Activated T-cell treated with anti-CD3 and anti-CD28 coated beads, Interleukin-2, amount 50 U/mL, for 4 hours (primary cell): ENCODE measurements at places on chromosomes 16 and 17. TPM values are rescaled to one million over a fixed set of nuclear protein-coding genes. Genes with fewer than 3 reads are reported as not detected.

Gene CDH8
- not detected for total RNA-seq

Gene CCT6B
- total RNA-seq: 1.0 TPM

Gene SLC35G6
- not detected for total RNA-seq

Gene MED31
- total RNA-seq: 20.6 TPM

Gene AFMID
- total RNA-seq: 16.9 TPM

Gene SGF29
- 44.5 TPM for total RNA-seq

Gene IGSF6
- total RNA-seq: not detected

Gene GP1BA
- total RNA-seq: 0.21 TPM
